ENCODE measurements at places on chromosomes 6 and 20. TPM values are rescaled to one million over a fixed set of nuclear protein-coding genes. Genes with fewer than 3 reads are reported as not detected.

Gene C20orf96
- total RNA-seq, result 7.8 TPM

Gene HFE
- 3.5 TPM for total RNA-seq

Gene OR2J2
- not detected for total RNA-seq

Gene OPRL1
- 1.6 TPM for total RNA-seq

Gene GRM1
- total RNA-seq, result not detected

Gene PHACTR3
- not detected for total RNA-seq

Gene CRISP3
- not detected for total RNA-seq

Gene VIP
- not detected for total RNA-seq

Gene DAAM2
- total RNA-seq, result not detected

Gene TMEM200A
- 2.6 TPM for total RNA-seq

Gene ERVFRD-1
- total RNA-seq, result not detected

Gene PROKR2
- not detected for total RNA-seq

Gene TGM3
- not detected for total RNA-seq

Gene EPB41L1
- not detected for total RNA-seq

Gene SNHG17
- 40.7 TPM for total RNA-seq

Gene KIF13A
- total RNA-seq, result not detected

Gene COX4I2
- total RNA-seq, result not detected

Gene FUT9
- total RNA-seq, result not detected

All from activated CD4-positive, alpha-beta T cell treated with anti-CD3 and anti-CD28 coated beads, Interleukin-2, amount 10 ng/mL, durations not matched to agents 7 days and 5 days (primary cell).